ENCODE measurements at places on chromosomes 2 and 18.

DNA sequence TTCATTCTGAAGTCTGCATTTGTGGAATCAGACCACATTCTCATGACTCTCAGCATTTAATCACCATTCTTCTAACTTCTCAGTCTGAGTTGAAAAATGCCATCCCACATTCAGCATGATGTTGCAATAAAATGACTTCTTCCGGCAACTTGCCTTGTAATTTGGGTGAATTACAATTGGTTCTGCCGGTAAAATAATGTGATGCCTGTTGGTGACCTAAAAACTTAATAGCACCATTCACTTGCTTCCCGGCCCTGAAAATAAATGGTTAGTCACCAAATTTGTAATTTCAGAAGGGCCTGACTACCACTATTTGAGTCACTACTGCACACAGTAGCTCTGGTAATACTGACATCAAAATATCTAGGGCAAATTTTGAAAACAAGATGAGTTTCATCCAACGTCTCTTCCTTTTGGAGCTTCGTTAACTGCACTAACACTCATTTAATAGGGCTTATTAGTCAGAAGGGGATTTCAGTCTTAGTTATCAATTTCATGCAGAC lies 637.1 kb upstream of the CHAC2 start:
- DNase-seq, result no peak

DNA sequence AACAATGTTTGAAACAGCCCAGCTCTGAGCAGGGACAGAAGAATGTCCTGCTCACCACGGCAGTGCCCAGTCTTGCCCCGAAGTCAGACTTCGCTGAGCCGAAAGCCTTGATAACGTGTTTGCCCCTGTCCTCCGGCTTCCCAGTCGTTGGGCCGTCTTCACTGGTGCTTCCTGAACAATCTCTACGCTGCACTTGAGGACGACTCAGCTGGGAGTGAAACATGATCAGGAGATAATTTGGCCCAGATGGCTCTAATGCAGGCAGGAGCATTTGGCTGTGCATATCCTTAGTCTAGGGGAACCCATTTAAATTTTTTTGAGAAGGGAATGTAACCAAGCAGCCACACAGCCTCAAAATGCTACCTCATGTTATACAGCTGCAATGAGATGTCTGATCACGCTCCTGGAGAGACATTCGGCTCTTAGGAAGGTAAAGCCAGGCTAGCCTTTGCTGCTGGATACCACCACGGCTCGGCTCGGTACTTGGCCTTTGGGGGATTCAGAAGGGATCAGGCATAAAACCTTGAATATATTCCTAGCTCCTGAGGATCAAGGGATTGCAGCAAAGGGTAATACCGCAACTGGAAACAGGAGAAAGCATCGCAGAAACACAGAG lies 43.6 kb downstream of the FECH start:
- no peak for DNase-seq

GRCh38 chr2:16745466-16745865 lies 79.8 kb upstream of the CYRIA start:
- DNase-seq, result no peak

DNA sequence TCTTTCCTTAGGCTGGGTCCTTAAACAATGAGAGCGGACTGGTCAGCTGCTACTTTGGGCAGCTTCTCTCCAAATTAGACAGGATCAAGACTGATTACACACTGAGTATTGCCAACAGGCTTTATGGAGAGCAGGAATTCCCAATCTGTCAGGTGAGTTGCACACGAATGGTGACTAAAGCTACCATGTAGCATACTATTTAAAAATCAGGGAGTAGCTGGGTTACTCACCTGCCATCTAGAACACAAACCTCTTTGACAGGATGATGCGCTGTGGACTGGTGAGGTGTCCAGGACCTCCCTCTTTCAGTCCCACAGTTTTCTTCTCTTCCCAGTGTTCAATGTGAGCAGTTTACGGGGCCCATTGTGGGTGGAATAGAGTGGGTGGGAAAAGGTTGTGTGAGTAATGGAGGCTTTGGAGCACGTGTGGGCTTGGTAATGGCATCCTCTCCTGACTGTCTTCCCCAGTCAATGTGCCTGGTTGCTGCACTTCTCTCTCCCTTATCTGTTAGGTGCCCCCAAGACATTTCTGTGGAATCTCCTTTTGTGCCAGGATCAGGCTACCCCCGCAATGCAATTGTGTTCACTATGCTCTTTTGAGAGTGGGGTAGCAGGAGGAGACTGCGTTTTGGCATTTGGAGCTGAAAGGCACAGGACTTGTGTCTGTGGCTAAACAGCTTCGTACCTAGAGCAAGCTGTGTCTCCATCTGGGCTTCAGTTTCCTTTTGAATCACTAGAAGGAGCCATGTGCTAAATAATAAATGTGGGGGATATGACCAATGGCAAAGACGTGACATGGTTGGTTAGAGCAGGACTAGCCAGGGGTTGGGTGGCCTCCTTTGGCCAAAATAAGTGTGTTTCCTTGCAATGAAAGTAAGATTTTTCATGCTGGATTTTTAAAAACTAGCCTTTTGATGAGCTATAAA lies 17.7 kb downstream of the SERPINB12 start:
- no peak for DNase-seq

DNA sequence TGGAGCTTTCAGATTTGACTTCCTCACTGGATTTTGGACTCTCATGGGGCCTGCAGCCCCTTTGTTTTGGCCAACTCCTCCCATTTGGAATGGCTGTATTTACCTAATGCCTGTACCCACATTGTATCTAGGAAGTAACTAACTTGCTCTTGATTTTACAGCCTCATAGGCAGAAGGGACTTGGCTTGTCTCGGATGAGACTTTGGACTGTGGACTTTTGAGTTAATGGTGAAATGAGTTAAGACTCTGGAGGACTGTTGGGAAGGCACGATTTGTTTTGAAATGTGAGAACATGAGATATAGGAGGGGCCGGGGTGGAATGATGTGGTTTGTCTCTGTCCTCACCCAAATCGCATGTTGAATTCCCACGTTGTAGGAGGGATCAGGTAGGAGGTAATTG lies 233.4 kb upstream of the GALNT5 start:
- no peak for DNase-seq

GRCh38 chr18:80231616-80232015 lies 15.7 kb downstream of the PARD6G start:
- DNase-seq, result no peak

GRCh38 chr18:48875942-48876511 lies 74.7 kb downstream of the SMAD7 start:
- no peak for DNase-seq

DNA sequence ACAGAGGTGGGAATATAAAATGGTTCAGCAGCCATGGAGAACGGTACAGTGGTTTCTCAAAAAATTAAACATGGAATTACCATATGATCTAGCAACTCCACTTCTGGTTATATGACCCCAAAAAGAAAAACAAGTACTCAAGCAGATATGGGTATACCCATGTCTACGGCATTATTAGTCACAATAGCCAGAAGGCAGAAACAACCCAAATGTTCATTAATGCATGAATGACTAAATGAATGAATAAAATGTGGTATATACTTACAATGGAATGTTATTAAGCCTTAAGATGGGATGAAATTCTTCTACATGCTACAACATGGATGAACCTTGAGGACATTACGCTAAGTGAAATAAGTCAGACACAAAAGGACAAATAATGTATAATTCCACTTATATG lies 266.8 kb upstream of the FBXO11 start:
- DNase-seq, result no peak

Measured in trophoblast cell (in vitro differentiated cells and primary cell).